ENCODE measurements at places on chromosomes 12 and 14. TPM values are rescaled to one million over a fixed set of nuclear protein-coding genes. Genes with fewer than 3 reads are reported as not detected.
A peak's percentile ranks its signal among the peaks of the same experiment; 100 is the strongest.

The OR6C2 gene
- not detected for total RNA-seq

The FGF23 gene
- total RNA-seq = not detected

The KCNK10 gene
- total RNA-seq = not detected

DNA sequence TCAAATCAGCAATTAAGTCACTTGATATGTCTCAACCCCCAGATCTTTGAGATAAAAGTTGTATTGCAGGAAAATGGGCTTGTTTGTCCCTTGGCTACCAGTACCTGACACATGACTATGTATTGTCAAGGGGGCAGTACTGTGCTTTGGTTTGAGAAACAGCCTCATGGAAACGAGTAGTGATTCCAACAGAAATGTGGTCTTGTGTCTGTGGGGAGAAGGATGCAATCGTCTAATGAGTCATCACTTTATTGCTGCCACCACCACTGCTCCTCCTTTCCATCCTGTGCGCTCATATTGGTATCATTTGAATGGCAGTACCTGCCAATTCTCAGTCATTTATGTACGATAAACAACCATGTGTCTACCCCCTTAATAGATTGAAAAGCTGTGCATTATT lies 72.8 kb upstream of the ARHGAP5 start:
- no peak overlapping the region for H3K27ac ChIP-seq
- H3K4me1 ChIP-seq = no peaks in the 10 kb centered on the region
- H3K4me3 ChIP-seq = no peak overlapping the region
- H3K27me3 ChIP-seq = no peaks in the 10 kb centered on the region

GRCh38 chr14:96212140-96212539 lies 7.5 kb downstream of the BDKRB2 start:
- H3K4me3 ChIP-seq = no peak overlapping the region
- H3K36me3 ChIP-seq = no peaks in the 10 kb centered on the region
- no peak overlapping the region for H3K27ac ChIP-seq
- DNase-seq = no peak
- H3K27me3 ChIP-seq = no peaks in the 10 kb centered on the region

DNA sequence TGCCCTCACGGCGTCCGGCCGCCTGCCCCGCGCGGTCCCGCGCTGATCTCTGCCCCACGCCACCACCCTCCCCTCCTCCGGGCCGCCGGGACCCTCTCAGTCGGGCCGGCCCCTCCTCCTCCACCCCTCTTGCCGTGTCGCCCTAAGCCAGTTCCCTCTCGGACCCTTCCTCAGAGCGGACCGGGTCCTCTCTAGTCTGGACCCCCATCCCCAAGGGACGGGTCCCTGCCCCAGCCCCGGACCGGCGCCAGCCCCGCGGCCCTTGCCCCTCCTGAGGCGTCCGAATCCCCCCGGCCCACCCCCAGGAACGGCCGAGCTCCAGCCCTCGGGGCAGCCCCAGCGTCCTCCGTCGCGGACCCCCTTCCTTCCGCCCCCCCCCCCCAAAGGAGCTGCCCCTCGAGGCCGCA lies 485 bp downstream of the PPP4R4 start:
- peak; percentile 66 for DNase-seq
- H3K27me3 ChIP-seq = peaks cover 38% of the 10 kb centered on the region
- peak overlapping the region; percentile 19 for H3K4me3 ChIP-seq
- H3K27ac ChIP-seq = no peak overlapping the region

- no peaks in the 10 kb centered on the region for H3K36me3 ChIP-seq
- no peak overlapping the region for H3K4me3 ChIP-seq
- no peak overlapping the region for H3K27ac ChIP-seq
- DNase-seq = no peak
These were observed 57.9 kb downstream of the PHETA1 start for GRCh38 chr12:111311011-111311410.

DNA sequence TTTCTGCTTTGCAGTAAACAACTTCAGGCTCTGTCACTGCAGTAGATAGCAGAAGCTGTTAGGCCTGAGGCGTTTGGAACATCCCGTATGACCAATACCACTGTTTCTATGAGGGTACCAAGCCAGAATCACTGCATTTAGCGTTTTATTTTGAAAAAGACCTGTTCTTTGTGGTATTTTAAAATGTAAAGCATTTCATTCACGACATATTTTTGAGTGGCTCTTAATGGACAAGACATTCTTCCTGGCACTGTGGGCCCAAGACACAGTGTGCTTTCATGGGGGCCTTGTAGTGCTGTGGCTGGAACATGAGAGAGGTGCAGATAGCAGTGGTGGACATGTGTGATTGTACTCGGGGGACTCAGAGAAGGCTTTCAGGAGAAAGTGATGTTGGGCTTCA lies 86.4 kb downstream of the DDX51 start:
- no peak overlapping the region for H3K27ac ChIP-seq
- H3K4me1 ChIP-seq = no peaks in the 10 kb centered on the region
- H3K4me3 ChIP-seq = no peak overlapping the region
- no peaks in the 10 kb centered on the region for H3K27me3 ChIP-seq
- H3K36me3 ChIP-seq = peaks cover 86% of the 10 kb centered on the region

- no peaks in the 10 kb centered on the region for H3K4me1 ChIP-seq
- no peaks in the 10 kb centered on the region for H3K36me3 ChIP-seq
- DNase-seq = no peak
- H3K27me3 ChIP-seq = no peaks in the 10 kb centered on the region
- H3K27ac ChIP-seq = no peak overlapping the region
- H3K4me3 ChIP-seq = no peak overlapping the region
These were observed 160.2 kb downstream of the PPM1H start for GRCh38 chr12:62774794-62775193.

GRCh38 chr12:98985156-98985555 lies 340.1 kb downstream of the APAF1 start:
- no peaks in the 10 kb centered on the region for H3K36me3 ChIP-seq
- no peak overlapping the region for H3K27ac ChIP-seq
- no peak overlapping the region for H3K4me3 ChIP-seq
- H3K27me3 ChIP-seq = no peaks in the 10 kb centered on the region

DNA sequence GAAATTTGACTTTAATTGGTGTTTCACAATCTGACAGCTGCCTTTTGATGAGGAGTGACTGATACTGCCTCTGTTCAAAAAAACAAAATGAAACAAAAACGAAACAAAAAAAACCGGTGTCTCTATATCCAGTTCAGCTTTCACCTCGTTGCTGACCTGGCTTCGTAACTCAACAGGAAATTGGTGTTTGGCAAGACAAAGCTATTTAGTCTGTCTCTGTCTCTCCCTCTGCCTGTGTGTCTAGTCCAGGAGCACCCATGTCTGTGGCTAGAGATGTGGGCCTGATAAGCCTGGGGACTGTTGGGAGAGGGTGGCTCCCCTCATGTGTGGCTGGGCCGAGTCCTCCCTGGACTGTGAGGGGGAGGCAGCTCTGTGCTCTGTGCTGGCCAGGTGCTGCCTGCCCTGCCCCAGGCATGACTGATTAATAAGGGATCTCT lies 11.3 kb downstream of the CACNA1C start:
- H3K27ac ChIP-seq = peak overlapping the region; percentile 72
- peaks cover 82% of the 10 kb centered on the region for H3K4me1 ChIP-seq
- DNase-seq = no peak
- H3K4me3 ChIP-seq = no peak overlapping the region
- H3K36me3 ChIP-seq = no peaks in the 10 kb centered on the region

DNA sequence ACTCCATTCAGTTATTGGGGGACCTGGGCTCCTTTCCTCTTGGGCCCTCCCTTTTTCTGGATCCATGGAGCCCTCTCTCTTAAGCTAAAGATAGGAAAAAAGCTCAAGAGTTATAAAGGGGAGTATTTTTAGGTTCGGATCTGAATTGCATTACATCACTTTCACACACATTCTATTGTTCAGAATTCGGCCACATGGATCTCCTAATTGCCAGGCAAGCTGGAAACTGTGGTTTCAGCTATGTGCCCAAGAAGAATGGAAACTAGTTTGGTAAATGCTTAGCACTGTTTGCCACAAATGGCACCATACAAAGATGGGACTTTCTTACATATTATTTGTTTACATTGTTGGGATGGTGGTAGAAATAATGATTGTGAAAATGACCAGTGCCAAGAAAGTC lies 145.6 kb downstream of the LRIG3 start:
- H3K4me3 ChIP-seq = no peak overlapping the region
- H3K27ac ChIP-seq = no peak overlapping the region
- H3K36me3 ChIP-seq = no peaks in the 10 kb centered on the region
- DNase-seq = no peak
- H3K4me1 ChIP-seq = no peaks in the 10 kb centered on the region

DNA sequence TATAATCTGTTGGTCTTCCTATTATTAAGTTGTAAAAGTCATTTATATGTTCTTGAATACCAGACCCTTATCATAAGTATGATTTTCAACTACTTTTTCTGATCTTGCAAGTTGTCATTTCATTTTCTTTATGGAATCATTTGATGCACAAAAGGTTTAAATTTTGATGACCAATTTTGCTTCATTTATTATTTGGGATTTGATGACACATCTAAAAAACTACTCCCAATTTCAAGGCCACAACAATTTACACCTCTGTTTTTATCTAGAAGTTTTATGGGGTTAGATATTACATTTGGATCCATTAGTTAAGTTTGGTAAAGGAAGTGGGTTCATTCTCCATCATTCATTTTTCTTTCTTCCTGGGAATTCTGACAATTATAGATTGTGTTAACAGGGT lies 259.2 kb downstream of the LRFN5 start:
- no peak overlapping the region for H3K4me3 ChIP-seq
- no peaks in the 10 kb centered on the region for H3K27me3 ChIP-seq
- DNase-seq = no peak
- H3K4me1 ChIP-seq = no peaks in the 10 kb centered on the region
- no peak overlapping the region for H3K27ac ChIP-seq

- H3K36me3 ChIP-seq = no peaks in the 10 kb centered on the region
- DNase-seq = no peak
- H3K27me3 ChIP-seq = no peaks in the 10 kb centered on the region
- H3K4me1 ChIP-seq = peaks cover 22% of the 10 kb centered on the region
These were observed 158.0 kb downstream of the RAD51B start for GRCh38 chr14:67977434-67978034.

All from sigmoid colon (tissue), 7 donors.